ENCODE measurements at places on chromosomes 6 and 20.

- ATAC-seq, result no peak
Observed at GRCh38 chr20:5113615-5113986, 6.2 kb downstream of the PCNA start.

DNA sequence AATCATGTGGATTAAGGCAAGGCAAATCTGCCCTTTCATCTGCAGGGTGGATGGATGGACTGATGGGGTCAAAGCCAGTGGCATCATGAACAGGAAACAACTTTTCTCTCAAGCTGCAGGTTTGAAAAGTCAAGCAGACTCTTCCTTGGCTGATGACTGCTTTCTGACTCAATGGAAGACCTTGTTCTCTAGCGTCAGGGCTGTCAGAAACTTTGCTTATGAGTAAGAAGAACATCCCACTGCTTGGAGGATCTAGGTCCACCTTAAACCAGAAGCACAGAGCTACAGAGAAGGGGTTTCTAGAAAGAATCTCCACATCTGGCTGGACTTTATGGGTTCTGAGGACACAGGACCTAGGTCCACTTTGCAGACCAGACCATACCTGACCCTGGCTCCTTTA lies 36.3 kb upstream of the CST5 start:
- ATAC-seq, result no peak

DNA sequence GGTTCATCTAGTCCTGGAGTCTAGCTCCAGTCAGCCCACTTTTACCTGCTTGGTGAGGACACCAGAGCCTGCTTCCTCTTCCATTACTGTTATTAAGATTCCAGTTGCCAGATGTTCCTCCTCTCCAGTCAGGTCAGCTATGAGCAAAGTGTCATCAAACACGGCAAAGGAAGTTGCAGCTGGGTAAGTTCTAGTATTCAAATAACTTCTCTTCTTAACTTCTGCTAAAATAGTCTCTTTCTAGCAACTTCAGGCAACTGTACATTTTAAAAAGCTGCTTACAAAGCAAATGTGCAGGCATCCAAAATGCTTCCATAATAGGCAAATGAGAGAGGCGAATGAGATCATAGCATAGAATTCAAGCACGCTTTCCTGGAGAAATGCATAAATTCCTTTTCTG lies 18.4 kb upstream of the MRPS18A start:
- ATAC-seq, result no peak

DNA sequence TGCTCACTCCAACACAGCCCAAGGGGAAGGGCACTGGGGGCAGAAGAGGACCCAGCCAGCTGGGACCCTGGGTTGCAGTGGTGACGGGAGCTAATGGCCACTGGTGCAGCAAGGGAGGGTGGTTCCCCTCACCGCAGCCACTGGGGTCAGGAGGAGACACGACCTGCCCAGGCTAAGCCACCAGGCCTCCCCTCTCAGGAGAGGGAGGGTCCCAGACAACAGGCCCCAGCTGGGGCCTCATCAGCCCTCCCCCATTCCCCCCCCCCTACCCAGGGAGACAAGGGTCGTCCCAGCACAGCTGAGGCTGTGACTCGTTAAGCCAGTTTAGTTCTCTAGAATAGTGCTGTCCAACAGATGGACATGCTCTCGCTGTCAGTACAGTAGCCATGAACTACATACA lies 17.3 kb upstream of the MATN4 start:
- no peak for ATAC-seq

- no peak for ATAC-seq
Observed at GRCh38 chr6:30940361-30940986, at the start of gene MUCL3. Gene MUCL3 (plus strand): TSS chr6:30940973. CDS start chr6:30941000, 27 bp downstream.

- ATAC-seq, result no peak
Observed at GRCh38 chr6:37244430-37245310, 12.9 kb upstream of the TBC1D22B start.

DNA sequence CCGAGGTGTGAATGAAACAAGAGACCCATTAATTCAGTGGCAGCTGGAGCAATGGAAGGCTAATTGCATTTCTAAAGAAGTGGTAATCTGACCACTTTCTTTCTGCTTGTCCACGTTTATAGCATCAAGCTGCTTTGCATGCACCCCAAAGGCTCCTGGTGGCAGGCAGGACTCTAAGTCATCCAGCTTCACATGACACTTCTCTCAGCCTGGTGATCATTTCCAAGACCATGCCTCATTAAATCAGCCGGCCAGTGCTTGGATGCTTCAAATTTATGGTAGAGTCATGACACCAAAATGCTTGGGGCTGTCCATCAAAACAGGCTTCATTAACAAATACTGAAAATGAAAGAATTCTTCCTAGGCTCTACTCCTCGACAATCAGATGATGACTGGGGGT lies 614.9 kb downstream of the DOK5 start:
- no peak for ATAC-seq

DNA sequence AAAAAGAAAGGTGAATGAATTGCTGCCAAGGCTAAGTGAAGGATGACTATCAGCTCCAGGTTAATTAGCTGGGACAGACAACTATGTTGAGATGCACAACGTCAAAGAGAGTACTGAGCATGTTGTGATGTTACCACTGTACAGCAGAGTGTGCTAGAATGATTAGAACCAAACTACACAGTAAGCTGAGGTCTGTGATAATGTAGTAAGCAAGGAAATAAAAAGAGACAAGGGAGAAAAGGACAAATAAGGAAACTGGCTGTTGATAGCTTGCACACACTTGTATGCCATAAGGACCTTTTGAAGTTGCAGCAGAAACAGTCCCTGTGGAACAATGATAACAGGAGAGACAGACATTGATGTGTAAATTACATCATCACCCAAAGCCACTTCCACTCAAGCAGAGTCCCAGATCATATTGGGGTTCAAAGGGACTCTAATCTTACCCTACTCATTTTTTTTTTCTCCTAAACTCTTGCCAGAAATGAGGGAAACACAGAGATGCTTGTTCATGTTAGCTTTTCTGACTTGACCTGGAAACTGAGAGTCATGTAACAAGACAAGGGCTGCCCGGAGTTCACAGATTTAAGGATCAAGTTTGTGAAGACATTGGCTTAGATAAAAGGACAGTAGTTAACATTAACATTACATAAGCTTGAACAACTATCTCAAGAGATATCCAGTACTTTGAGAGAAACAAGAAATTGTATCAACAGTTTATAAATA lies 189.9 kb downstream of the CENPW start:
- ATAC-seq, result no peak

- peak; percentile 0 for ATAC-seq
Observed at GRCh38 chr6:27478141-27478705, 5.3 kb upstream of the ZNF184 start.

DNA sequence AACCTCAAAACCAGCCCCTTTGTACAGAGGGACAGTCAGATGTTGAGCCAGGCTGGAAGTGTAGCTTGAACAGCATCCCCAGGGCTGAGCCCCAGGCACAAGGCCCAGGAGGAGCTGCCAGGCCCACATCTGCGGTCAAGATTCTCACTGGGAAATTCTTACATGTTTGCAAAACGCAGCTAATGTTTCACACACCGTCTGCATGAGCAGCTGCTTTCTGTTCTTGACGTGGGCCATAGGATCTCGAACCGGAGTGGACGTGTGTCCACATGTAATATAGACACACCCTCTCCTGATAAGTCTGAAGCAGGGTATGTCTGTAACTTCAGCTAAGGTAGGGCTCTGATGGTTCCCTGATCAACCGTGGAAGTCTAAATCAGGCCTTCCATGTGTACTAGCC lies 41.3 kb upstream of the TRAF3IP2 start:
- ATAC-seq, result no peak

DNA sequence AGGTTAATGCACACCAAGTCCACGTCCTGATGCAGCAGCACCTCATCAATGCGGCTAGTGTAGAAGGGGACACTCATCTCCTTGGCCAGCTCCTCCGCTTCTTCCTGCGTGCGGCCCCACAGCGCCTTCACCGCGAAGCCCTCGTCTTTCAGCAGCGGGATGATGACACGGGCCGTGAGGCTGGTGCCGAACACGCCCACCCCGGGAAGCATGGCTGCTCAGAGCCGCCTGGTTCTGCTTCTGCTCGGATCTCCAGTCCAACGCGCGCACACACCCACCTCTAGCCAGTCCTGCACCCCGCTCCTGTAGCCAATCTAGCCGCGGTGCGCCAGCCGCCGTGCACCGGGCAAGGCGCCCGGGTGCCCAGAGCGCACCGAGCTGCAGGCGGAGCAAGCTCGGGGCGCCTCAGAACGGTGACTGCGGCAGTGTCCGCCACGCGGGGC lies 700 bp downstream of the GFOD1 start:
- peak; percentile 41 for ATAC-seq

GRCh38 chr6:131572686-131573415 lies at the start of gene ARG1:
Gene ARG1 (plus strand): TSS chr6:131573226. CDS start chr6:131573283, 57 bp downstream.
- no peak for ATAC-seq

DNA sequence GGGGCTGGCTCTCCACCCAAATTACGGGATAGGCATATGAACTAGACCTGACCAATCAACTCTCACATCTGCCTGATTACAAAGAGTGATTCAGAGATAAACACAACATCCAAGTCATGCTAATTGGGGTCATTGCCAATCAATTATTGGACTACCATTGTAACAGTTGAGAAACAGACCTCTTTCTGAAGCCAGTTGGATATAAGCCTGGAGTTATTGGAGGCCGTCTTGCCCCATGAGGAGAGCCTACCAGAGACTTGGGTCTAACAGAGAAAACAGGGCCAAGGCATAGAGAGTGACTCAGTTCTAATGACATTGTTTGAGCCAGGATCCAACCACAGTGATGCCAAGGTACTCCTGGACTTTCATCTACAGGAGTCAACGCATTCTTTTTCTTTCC lies 39.4 kb upstream of the HIVEP2 start:
- no peak for ATAC-seq

- no peak for ATAC-seq
Observed at GRCh38 chr20:35586751-35587425, 28.7 kb upstream of the SPAG4 start.

DNA sequence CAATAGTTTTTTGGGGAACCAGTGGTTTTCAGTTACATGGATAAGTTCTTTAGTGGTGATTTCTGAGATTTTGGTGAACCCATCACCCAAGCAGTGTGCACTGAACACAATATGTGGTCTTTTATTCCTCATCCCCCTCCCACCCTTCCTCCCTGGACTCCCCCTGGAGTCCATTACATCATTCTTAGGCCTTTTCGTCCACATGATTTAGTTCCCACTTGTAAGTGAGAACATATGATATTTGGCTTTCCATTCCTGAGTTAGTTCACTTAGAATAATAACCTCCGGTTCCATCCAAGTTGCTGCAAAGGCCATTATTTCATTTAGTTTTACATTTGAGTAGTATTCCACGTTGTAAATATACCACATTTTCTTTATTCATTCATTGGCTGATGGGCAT lies 28.3 kb downstream of the RPP40 start:
- ATAC-seq, result no peak

DNA sequence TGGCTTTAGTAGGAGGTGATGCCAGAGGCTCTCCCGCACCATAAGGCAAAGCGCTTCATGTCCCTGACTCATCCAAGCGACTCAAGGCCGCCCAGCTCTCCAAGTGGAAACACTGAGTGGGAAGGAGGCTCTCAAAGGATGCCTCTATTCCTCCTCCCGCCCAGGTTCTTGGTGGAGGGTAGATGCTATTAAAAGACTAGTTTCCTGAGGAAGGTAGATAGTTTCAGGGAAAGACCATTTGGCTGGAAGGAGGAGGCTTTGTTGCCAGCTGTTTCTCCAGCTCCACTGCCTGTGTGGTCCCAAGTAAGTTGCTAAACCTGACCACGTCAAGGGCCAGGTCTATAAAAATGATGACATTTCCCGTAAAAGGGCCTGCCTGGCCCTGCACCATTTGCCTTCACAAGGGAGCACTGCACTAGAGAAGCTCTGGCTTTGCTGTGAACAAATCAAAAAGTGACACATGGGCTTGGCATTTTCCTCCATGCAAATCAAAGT lies 48.2 kb downstream of the GMDS start:
- no peak for ATAC-seq
